ENCODE measurements at places on chromosomes 4 and X.
A peak's percentile ranks its signal among the peaks of the same experiment; 100 is the strongest.

GRCh38 chr4:89404530-89404929 is 96.9 kb upstream of the GPRIN3 start:
- no peaks in the 10 kb centered on the region for H3K27me3 ChIP-seq
- H3K27ac ChIP-seq: no peak overlapping the region
- peaks cover 6% of the 10 kb centered on the region for H3K4me1 ChIP-seq
- DNase-seq: no peak

GRCh38 chrX:154352466-154352865 is 22.0 kb downstream of the FLNA start:
- no peaks in the 10 kb centered on the region for H3K27me3 ChIP-seq
- no peaks in the 10 kb centered on the region for H3K4me1 ChIP-seq
- H3K36me3 ChIP-seq: peaks cover 38% of the 10 kb centered on the region
- H3K27ac ChIP-seq: no peak overlapping the region
- peak; percentile 0 for DNase-seq

DNA sequence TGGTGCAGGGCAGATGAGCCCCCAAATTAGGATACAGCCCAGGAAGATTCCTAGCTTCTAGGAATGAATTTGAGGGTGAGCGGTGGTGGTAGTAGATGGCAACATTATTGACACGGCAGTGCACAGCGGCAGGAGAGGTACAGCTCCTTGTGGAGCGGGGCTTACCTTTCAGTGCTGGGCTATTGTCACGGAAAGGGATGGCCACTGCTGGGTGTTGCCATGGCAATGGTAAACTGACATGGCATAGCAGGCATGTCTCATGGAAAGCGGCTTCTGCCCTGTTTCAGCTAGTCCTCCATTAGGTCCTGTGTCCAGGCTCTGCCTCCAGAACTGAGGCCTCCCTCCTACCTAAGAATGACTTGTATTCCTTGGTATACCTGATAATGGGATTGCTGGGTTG is 81.8 kb upstream of the WDR1 start:
- H3K4me1 ChIP-seq: no peaks in the 10 kb centered on the region
- no peak for DNase-seq
- no peaks in the 10 kb centered on the region for H3K36me3 ChIP-seq
- H3K27ac ChIP-seq: no peak overlapping the region
- H3K4me3 ChIP-seq: no peak overlapping the region
- no peaks in the 10 kb centered on the region for H3K27me3 ChIP-seq

- peaks cover 14% of the 10 kb centered on the region for H3K4me1 ChIP-seq
- H3K36me3 ChIP-seq: no peaks in the 10 kb centered on the region
- H3K27me3 ChIP-seq: no peaks in the 10 kb centered on the region
- no peak overlapping the region for H3K4me3 ChIP-seq
- no peak for DNase-seq
Observed at GRCh38 chr4:19033816-19034733, 1012.5 kb upstream of the LCORL start.

- no peak overlapping the region for H3K27ac ChIP-seq
- H3K4me1 ChIP-seq: peaks cover 8% of the 10 kb centered on the region
- no peaks in the 10 kb centered on the region for H3K27me3 ChIP-seq
- DNase-seq: no peak
- H3K4me3 ChIP-seq: no peak overlapping the region
Observed at GRCh38 chr4:56115898-56116297, 167.2 kb downstream of the CEP135 start.

- H3K27me3 ChIP-seq: no peaks in the 10 kb centered on the region
- DNase-seq: no peak
- H3K4me3 ChIP-seq: no peak overlapping the region
- no peak overlapping the region for H3K27ac ChIP-seq
Observed at GRCh38 chrX:41984628-41985027, 61.3 kb upstream of the CASK start.

DNA sequence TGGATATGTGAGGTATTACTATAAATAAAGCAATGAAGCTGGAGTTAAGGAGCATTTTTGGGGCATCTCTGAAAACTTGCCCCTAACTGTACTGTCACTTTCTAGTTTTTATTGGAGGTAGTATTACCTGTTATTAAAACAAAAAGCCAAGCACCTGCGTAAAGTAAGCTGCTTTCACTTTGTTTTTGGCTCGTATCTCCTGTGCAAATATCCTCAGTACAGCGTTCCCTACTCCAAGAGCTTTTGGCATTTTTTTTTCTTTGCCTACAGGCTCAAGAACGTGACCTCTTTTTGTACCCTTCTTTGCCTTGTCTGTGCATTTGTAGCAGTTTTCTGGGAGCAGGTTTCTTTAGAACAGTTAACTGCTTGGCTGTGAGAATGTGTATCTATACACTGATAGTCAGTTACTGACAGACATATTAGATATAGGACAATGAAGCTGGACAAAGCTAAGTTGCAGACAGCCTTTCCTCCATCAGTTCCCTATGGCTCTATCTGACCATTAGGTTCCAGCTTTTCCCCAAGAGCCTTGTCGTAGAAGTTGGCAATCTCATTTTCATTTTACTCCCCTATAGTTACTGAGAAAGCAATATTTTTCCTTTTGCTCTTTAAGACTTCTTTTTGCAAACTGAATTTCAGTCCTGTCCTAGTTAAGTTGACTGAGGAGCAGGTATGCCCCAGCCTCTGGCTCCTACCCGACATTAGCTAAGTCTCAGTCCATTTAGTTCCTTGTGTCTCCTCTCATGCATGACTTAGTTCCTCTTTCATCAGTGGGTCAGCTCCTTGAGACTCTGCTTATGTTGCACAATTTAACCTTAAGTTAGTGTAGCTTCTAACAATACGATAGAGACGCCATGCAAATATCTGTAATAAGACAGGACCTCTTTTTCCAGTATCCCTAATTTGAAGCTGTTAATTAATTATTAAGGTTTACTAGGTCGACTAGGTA is 71.5 kb upstream of the HPRT1 start:
- peaks cover 28% of the 10 kb centered on the region for H3K36me3 ChIP-seq
- no peaks in the 10 kb centered on the region for H3K27me3 ChIP-seq
- H3K4me1 ChIP-seq: peaks cover 29% of the 10 kb centered on the region
- peak overlapping the region; percentile 78 for H3K27ac ChIP-seq
- no peak overlapping the region for H3K4me3 ChIP-seq

DNA sequence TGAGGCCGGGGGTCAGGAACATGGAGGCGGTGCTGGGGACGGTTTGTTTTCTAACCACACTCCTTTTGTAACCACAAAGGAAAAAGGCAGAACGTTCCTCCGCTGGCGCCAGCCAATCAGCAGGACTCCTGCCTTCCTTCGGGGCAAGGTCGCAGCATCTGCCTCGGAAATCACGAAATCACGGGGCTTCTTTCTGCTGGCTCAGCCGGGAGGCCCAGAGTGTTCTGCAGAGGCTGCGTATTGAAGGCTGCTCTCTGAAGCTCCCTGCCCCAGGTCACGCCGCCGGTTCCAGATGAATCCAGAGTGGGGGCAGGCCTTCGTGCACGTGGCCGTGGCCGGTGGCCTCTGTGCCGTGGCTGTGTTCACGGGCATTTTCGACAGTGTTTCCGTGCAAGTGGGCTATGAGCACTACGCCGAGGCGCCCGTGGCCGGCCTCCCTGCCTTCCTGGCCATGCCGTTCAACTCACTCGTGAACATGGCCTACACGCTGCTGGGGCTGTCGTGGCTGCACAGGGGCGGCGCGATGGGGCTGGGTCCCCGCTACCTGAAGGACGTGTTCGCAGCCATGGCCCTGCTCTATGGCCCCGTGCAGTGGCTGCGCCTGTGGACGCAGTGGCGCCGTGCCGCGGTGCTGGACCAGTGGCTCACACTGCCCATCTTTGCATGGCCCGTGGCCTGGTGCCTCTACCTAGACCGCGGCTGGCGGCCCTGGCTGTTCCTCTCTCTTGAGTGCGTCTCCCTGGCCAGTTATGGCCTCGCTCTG is 9.4 kb downstream of the TMEM187 start:
- DNase-seq: no peak
- H3K4me3 ChIP-seq: no peak overlapping the region

DNA sequence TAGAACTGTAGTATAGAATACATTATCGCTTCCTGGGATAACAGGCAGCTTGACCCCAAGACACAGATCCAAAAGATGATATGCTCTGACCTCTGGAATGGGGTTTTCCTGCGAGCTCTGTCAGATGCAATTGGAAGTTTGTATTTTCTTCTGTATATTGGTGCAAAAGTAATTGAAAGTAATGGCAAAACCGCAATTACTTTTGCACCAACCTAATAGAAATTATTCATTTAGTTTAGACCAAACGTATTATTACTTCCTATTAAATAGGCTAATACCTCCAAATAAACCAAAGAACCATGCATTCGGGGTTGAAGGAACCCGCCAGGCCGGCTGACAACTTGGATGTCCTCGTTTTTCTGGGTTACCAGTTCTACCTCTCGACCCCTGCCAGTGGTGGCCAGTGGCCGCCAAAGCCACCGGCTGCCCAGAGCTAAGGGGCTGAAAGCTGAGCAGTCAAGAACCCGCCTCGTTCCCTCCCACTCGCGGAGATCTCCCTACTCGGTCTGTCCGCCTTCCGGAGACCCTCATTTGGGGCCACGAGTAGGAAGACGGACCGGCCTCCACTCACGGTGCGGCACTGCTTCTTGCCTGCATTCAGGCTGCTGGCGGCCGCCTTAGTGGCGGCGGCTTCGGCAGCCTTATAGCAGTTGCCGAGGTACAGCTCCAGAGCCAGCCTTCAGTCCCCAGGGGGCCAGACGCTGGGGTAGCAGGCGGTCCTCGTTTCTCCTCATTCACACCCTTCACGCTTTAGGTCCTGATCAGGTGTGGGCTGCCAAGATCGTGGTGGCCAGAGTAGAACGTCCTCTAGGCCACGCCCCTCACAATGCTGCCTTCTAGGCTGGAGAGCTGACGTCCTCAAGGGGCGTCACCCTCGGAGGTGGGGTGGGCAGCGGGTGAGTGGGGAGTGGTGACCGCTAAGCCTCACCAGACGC is 121.9 kb downstream of the RBMX2 start:
- peak overlapping the region; percentile 38 for H3K4me3 ChIP-seq
- no peak overlapping the region for H3K27ac ChIP-seq
- no peaks in the 10 kb centered on the region for H3K36me3 ChIP-seq
- no peaks in the 10 kb centered on the region for H3K4me1 ChIP-seq
- H3K27me3 ChIP-seq: no peaks in the 10 kb centered on the region
- peak; percentile 66 for DNase-seq

DNA sequence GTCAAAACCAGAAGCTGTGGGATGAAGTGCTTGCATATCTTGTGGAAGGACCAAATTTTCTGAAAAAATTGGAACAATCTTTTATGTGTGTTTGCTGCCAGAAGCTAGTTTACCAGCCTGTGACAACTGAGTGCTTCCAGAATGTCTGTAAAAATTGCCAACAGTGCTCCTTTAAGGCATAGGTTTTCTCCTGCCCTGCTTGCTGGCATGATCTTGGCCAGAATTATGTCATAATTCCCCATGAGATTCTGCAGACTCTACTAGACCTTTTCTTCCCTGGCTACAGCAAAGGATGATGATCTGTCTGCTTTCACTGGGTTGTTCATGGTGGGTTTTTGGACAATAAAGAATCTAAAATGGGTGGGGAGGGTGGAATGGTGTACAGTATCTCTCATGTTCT is 196.3 kb upstream of the ZCCHC13 start:
- H3K36me3 ChIP-seq: no peaks in the 10 kb centered on the region
- DNase-seq: no peak
- H3K27me3 ChIP-seq: no peaks in the 10 kb centered on the region
- no peak overlapping the region for H3K4me3 ChIP-seq

- H3K27ac ChIP-seq: no peak overlapping the region
- H3K27me3 ChIP-seq: no peaks in the 10 kb centered on the region
- no peak for DNase-seq
- peaks cover 14% of the 10 kb centered on the region for H3K4me1 ChIP-seq
- no peak overlapping the region for H3K4me3 ChIP-seq
- H3K36me3 ChIP-seq: no peaks in the 10 kb centered on the region
Observed at GRCh38 chrX:24603191-24603590, 44.0 kb downstream of the PCYT1B start.

DNA sequence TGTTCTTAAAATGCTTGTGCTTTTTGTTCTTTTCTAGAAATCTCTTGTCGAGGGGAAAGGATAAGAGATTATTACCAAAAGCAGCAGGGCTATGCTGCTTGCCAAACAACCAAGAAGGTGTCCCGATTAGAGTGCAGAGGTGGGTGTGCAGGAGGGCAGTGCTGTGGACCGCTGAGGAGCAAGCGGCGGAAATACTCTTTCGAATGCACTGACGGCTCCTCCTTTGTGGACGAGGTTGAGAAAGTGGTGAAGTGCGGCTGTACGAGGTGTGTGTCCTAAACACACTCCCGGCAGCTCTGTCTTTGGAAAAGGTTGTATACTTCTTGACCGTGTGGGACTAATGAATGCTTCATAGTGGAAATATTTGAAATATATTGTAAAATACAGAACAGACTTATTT is 81.5 kb upstream of the PACRGL start:
- H3K27me3 ChIP-seq: no peaks in the 10 kb centered on the region
- H3K36me3 ChIP-seq: peaks cover 16% of the 10 kb centered on the region
- H3K27ac ChIP-seq: peak overlapping the region; percentile 49
- DNase-seq: peak; percentile 5
- H3K4me1 ChIP-seq: no peaks in the 10 kb centered on the region
- H3K4me3 ChIP-seq: no peak overlapping the region

DNA sequence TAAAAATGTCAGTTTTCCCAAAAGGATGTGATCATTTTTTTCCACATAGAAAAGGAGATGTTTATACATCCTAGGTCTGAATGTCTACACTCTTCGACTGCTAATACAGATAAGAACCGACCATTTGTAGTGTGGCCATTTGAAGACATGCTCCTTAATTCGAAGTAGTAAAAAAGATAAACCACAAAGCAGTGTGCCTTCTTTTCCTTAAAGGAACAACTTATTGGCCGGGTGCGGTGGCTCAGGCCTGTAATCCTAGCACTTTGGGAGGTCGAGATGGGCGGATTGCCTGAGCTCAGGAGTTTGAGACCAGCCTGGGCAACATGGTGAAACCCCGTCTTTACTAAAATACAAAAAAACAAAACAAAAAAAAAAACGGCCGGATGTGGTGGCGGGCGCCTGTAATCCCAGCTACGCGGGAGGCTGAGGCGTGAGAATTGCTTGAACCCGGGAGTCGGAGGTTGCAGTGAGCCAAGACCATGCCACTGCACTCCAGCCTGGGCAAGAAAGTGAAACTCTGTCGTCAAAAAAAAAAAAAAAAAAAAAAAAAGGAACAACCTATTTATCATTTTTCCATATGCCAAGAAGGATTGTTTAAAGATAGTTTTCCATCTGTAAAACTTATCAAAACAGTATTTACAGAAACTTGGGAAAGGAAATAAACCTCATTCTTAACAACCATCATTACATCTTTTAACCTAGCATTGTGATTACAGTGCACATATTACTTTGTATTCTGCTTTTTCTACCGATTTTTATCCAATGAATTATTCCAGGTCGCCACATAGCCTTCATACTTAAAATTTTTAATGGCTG is 2.6 kb downstream of the INTS6L start:
- H3K4me3 ChIP-seq: peak overlapping the region; percentile 45
- peak overlapping the region; percentile 90 for H3K27ac ChIP-seq
- H3K27me3 ChIP-seq: no peaks in the 10 kb centered on the region

GRCh38 chr4:138341739-138342415 is 99.7 kb upstream of the SLC7A11 start:
- peaks cover 4% of the 10 kb centered on the region for H3K4me1 ChIP-seq
- no peaks in the 10 kb centered on the region for H3K36me3 ChIP-seq
- no peak overlapping the region for H3K4me3 ChIP-seq
- H3K27me3 ChIP-seq: no peaks in the 10 kb centered on the region
- no peak overlapping the region for H3K27ac ChIP-seq
- DNase-seq: no peak

Measured in cardiac muscle cell (in vitro differentiated cells and primary cell).